ENCODE measurements at places on chromosomes 13 and 19.

DNA sequence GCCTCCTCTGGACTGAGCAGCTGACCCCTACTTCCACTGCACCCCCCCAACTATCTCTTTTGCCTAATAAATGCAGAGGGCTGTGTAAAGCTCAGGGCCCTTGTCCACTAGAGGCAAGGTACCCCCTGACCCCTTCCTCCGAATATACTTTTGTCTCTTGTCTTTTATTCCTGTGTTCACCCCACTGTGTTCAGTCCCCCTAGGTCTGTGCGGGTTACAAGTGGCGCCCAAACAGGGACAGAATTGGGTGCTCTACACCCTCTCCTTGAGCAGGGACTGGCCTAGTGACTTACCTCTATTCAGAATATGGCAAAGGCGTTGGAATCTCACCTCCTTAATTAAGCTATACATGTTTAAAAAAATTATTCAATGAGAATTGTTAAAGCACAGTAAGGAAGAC lies 15.0 kb downstream of the ZNF350 start:
- no peak for DNase-seq

GRCh38 chr13:103894626-103895025 lies 828.4 kb upstream of the SLC10A2 start:
- DNase-seq = no peak

- no peak for DNase-seq
Measured at GRCh38 chr13:22060187-22060586, 389.3 kb downstream of the FGF9 start.

GRCh38 chr13:65011378-65011777 lies 2218.8 kb downstream of the PCDH9 start:
- DNase-seq = no peak

DNA sequence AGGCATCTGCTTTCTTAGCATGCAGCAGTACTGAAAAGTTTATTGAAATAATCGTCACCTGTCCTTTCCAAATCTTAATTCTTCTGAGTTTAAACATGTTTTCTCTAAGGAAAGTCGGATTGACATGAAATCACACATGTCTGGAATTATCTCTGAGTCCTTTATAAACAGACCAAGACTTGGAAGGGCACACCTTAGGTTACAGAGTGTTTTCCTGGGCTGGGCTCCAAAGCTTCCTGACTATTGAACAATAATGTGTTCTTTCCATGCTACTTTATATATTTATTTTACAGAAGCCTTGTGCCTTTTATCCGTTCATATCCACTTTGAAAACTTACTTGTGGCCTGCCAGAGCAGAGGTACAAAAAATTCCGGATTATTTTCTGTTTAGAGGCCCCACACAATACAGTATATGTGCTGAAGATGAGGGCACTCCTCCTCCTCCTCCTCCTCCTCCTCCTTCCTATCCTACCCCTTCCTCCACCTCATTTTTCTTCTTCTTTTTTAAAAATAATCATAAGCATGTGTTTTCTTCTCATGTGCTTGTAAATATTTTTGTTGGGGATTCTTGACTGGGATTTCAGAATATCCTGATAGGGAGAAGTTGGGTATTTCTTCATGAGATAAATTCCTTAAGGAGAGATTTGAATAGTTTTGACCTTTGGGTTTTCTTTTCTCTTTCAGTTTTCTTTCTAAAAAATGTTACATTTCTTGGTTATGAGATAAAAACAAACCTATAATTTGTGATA lies 52.3 kb downstream of the LRCH1 start:
- DNase-seq = no peak

GRCh38 chr13:113636266-113636963 lies 21.6 kb downstream of the ATP4B start:
- DNase-seq = no peak

- no peak for DNase-seq
Measured at GRCh38 chr19:38478273-38478971, 44.9 kb downstream of the RYR1 start.

DNA sequence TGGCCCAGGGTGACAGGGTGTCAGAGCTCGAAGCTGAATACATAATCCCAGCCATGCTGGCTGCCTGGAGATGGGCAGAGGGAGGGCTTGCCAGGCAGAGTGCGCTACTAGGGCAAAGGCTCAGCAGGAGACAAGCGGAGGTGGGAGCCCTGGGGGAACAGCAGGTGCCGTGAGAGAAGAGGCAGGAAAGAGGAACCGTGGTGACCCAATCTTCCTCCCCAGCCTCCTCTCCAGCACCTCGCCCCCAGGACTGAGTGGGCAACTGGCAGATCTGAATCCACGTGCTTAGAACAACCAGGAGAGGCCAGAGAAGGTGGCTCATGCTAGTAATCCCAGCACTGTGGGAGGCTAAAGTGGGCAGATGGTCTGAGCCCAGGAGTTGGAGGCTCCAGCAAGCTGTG lies 11.0 kb upstream of the CCL25 start:
- DNase-seq = no peak

DNA sequence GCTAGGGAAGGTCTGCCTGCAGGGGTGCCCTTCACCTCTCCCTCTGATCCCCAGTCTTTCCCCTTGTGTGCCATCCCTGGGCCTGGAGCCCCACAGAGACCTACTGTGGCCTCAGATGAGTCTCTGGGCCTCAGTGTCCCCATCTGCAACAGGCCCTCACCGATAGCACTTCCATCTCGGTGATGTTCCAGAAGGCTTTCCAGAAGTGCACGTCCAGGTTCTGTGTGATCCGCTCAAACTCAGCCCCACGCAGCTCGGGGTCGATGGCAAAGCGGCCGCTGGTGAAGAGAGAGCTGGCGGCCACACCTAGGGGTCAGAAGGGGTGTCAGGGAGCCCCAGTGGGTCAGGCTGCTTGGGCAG lies 17.7 kb upstream of the CNFN start:
- DNase-seq = no peak

GRCh38 chr13:113655346-113656002 lies 2.5 kb downstream of the ATP4B start:
- DNase-seq = no peak

GRCh38 chr13:46154136-46154801 lies 27.7 kb downstream of the LCP1 start:
- no peak for DNase-seq

- no peak for DNase-seq
Measured at GRCh38 chr19:37972803-37973202, 65.8 kb downstream of the SIPA1L3 start.

- DNase-seq = no peak
Measured at GRCh38 chr19:4977299-4978174, 8.6 kb downstream of the KDM4B start.

- peak; percentile 4 for DNase-seq
Measured at GRCh38 chr19:28468701-28469459, 744.1 kb downstream of the UQCRFS1 start.

DNA sequence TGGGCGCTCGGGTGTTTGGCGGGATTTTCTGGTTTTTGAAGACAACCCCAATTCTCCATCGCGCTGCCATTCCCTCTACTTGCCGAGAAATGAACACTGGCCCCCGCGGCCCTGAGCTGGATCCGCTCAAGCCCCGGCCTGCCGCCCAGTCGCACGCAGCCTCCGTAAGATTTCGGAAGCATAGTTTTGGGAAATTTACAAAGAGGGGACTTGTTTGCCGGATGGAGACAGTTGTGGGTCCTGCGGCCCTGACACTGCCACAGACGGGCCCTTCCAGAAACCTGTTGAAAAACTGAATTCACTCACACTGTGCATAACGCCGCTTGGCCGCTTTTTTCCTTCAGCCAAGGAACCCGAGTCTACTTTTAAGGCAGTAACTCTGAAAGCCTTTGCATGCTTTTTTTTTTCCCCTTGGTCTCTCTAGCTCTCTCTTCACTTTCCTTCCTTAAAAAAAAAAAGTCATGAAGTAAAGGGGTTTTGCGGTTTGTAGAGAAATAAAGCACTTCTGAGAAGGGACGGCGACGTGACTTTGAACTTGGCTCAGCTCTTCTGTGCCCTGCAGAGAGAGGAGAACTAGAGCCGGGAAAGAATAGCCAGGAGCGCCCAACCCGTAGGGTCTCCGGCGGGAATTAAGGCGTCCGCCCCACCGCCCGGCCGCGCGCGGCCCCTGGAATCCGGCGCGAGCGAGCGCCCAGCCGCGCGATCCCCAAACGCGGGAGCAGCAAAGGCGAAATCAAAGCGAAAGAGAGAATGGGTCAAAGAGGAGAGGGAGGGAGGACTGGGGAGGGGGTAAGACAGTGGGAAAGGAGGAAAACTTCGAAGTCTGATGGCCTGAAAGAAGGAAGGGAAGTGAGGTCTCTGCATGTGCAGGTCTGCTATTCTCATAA lies 3.4 kb upstream of the ZIC2 start:
- DNase-seq = no peak

GRCh38 chr19:48861313-48861712 lies 7.1 kb downstream of the PLEKHA4 start:
- no peak for DNase-seq

DNA sequence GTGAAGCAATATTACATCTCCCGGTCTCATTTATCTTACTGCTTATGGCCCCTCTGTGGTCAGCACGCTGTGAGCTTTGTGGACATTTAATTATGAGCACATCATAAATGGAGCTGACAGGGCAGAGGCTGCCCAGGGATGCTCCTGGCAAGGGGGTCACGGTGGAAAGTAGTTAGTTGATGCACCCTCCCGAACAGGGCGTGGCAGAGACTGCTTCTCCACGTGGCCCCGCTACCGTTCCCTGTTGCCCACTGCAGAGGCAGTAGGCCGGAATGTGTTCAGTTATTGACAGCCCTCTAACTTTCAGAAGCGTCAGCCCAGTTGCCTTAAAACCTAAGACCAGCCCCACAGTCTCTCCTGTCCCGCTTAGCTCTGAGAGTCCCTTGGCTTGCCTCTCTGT lies 180.3 kb upstream of the ZNF507 start:
- no peak for DNase-seq

DNA sequence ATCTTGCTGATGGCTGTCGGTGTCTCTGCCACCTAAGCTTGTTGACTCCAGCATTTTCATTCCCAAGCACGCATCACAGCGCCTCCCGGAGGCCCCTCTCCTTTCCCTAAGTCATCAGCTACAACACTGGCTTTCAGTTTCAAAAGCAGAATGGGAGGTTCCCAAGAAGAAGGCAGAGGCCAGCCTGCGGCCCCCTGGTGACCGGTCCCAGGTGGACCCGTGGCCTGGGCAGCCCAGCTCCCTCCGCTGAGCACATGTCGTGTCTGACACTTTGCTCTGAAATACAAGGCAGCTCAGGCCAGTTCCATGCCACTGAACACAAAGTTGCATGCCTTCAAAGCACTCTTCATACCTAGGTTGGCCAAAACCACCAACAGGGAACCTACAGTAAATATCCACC lies 8.5 kb downstream of the MLLT1 start:
- no peak for DNase-seq

GRCh38 chr13:97327086-97327485 lies 105.0 kb downstream of the MBNL2 start:
- no peak for DNase-seq

DNA sequence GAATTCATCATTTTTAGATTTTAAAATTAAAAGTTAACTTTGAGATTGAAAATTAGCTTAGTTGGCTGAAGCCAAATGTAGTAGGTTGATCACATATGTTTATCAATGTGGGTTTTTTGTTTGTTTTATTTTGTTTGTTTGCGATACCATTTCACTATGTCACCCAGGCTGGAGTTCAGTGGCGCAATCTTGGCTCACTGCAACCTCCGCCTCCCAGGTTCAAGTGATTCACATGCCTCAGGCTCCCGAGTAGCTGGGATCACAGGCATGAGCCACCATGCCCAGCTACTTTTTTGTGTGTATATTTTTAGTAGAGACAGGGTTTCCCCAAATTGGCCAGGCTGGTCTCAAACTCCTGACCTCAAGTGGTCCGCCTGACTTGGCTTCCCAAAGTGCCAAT lies 665.7 kb upstream of the SLC10A2 start:
- DNase-seq = no peak

GRCh38 chr13:76293346-76293745 lies 592.9 kb downstream of the KCTD12 start:
- DNase-seq = no peak
